ENCODE measurements at places on chromosomes 3 and 15. TPM values are rescaled to one million over a fixed set of nuclear protein-coding genes. Genes with fewer than 3 reads are reported as not detected.

GRCh38 chr15:52790941-52791751 is 1.0 kb upstream of the ONECUT1 start:
- DNase-seq = peak; percentile 7

DNA sequence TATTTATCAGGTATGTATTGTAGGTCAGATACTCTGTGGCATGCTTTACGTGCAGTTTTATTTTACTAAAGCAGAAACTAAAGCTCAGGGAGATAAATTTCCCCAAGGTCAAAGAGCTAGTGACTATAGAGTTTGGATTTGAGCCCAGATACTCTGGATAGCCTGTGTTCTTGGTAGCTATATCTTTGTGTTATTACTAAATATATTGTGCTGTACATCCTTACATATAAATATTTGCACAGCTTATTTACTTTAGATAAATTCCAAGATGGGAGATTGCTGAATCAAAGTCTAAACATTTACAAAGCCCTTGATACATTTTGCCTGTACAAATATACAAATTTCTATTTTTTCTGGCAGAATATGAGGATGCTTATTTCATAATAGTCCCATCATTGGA is 660.9 kb upstream of the NAALADL2 start:
- DNase-seq = peak; percentile 95

DNA sequence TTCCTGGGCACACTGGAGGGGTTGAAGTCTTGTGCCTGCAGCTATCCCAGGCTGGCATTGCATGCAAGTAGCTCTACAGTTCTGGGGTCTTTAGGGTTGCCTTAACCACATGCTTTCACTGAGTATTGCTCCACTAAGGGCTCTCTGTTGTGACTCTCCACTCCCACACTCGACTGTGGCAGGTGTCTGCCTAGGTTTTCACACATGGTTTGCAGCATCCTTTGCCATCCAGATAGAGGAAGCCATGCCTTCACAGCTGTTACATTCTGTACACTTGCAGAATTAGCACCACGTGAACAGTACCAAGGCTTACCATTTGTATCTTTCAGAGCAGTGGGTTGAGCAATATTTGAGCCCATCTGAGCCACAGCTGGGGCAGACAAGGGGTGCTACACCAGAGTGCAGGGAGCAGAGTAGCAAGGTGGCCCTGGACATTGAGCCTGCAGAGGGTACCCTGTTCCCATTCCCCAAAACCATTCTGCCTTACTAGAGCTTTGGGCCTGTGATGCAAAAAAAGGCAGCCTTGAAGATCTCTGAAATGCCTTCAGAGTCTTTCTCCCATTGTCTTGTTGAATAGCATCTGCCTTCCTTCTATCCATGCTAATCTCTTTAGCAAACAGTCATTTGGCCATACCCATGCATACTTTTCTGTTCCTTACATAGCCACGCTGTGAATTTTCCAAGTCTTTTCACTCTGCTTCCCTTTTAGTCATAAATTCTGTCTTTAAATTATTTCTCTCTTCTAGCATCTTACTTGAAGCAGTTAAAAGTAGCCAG is 95.2 kb upstream of the PLCL2 start:
- no peak for DNase-seq

DNA sequence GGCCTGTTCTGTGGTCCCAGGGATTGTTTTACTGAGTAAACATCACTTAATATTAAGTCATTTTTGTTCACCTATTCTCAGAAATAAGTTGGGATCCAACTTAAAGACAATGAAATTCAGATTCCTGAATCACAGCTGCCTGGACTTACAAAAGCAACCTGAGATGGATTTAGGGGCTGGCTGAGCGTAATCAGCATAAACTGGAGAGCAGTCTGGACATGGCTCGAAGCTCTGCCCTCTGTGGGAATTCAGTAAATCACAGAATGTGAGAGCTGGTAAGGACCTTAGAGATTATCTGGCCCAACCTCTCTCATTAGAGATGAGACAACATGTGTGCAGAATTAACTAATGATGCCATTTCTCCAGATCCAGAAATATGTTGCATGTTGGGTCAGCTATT is 23.7 kb downstream of the CCDC80 start:
- DNase-seq = no peak

- DNase-seq = peak; percentile 61
Measured at GRCh38 chr3:157131861-157132260, 28.1 kb downstream of the CCNL1 start.

DNA sequence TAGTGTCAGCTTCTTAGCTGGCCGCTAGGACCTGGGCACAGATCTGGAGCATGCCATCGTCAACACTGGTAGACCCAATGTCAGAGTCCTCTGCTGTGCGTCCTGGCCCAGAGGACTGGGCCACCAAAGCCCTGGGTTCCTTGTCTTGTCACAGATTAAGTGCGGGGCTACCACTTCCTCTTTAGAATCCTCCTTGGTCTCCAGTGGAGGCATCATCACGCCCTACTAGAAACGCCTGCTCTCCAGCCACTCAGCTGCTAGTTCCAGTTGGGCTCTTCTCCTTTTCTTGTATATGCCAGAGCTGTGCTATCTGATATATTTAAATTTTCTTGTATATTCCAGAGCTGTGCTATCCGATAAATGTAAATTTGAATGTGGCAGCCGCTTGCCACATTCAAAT is 11.2 kb downstream of the PPCDC start:
- no peak for DNase-seq

DNA sequence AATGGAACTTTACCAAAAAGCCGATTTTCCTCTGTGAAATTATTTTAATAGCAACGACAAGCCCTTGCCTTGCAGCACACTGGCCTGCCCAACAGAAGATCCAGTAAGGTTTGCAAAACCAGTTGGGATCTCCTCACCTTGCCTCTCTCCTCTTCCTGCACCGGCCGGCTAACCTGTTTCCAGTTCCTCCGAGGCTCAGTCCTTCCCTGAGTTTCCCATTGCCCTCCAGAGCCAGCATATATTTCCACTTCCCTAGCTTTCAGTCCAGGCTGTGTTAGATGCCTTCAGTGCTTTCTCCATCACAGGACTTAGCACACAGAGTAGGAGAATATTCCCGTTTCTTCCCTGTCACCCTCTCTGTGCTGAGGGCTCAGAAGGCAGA is 60.3 kb downstream of the NOX5 start:
- DNase-seq = no peak

DNA sequence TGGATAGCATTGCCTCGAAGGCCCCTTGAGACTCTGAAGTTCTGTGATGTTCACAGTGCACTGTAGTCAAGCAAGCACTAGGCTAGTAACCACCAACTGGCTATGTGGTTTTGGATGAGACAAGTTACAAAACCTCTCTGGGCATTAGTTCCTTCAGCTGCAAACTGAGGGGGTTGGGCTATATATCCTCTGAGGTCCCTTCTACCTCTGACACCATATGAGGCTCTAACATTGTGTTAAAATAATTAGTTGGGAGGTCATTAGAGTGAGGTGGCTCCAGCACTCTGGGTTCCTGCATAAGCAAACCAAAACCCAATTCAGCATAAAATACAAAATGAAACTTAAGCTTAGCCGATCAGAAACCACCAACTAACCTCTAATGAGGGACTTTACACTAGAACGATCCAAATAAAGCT is 209.5 kb upstream of the LRRN1 start:
- no peak for DNase-seq

DNA sequence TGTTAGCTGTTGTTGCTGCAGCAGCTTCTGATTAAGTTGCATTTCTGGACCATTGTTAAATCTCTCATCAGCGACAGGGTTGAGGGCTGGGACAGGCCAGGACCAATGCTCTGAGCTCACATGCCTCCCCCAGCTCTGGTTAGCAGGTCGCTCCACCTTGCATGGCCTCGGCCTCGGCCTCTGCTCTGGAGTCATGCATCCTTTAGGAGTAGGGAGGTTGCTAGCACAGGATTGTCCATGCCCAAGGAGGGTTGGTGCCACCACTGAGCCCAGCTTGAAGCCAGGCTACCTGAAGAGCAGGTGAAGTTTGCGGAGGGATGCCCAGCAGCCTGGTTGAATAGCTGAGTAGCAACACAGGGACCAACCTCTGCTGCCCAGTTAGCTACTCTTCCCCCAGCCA is 11.2 kb upstream of the CPNE9 start:
- no peak for DNase-seq

GRCh38 chr15:78996894-78997275 is 52.0 kb upstream of the CTSH start:
- no peak for DNase-seq

DNA sequence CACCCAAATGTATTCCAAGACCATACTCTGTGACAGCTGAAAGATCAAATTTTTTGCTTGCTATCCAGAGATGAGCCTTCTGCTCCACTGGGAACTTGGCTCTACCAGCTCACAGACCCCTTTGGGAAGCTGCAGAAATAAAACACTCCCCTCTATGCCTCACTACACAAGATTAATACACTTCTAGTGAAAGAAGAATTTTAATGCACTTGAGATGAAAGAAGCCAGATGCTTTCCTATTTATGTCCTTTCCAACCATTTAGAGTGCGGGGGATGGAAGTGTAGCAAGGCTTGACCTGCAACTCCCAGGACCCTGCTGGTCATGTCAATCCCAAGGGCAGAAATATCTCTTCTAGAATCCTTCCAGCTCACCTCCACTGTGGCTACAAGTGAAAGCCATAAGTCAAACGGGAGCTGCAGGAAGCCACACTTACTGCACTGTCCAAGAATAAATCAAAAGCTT is 34.7 kb downstream of the ANXA2 start:
- no peak for DNase-seq

- DNase-seq = no peak
Measured at GRCh38 chr3:137349557-137350348, 392.0 kb downstream of the IL20RB start.

DNA sequence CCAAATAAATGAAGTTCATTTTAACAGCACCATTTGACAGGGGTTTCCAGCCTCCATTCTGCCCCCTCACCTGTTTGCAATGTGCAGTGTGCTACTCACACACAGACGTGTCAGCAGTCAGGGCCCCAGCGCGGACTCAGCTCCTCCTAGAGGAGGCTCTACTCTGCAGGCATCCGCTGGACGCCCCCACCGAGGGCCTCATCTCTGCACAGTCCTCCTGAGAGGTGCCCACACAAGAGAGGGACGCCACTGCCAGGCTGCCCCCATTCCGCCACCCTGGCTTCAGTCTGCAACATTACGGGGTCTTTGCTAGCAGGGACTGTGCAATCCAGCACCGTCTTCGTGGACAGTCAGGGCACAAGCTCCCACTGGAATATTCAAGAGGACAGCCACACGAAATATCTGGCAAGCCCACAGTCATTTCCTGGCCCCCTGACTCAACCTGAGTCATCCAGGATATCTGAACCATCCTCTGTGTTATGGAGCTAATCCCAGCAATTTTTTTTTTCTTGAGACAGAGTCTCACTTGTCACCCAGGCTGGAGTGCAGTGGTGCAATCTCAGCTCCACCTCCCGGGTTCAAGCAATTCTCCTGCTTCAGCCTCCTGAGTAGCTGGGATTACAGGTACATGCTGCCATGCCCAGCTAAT is 255.0 kb downstream of the OCA2 start:
- DNase-seq = peak; percentile 82

DNA sequence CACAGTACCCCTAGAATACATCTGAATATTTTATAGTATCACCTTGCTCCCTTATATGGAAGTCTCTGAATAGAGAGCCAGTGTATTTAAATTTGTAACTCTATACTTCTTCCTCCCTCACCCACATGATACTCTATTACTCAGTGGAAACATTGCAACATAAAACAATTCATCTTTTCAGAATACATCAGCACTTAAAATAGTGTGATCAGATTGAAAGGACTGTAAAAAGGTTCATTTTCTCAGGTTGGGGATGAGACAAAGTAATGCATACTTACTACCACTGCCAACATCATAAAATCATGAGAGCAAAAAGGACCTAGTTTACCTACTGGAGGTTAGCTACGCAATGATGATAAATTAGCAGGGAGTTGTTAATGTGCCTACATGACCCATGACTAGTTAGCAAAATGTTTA is 13.8 kb upstream of the THRB start:
- no peak for DNase-seq

WDR5B gene
- 5.6 TPM for total RNA-seq

POLQ gene
- total RNA-seq = 5.0 TPM

DBR1 gene
- total RNA-seq = 17.5 TPM

MKRN2 gene
- 65.6 TPM for total RNA-seq

HOMER2 gene
- 0.56 TPM for total RNA-seq

ACSBG1 gene
- total RNA-seq = not detected
